Sigmoid colon (tissue), 7 donors: ENCODE measurements at places on chromosomes 2 and 18.

DNA sequence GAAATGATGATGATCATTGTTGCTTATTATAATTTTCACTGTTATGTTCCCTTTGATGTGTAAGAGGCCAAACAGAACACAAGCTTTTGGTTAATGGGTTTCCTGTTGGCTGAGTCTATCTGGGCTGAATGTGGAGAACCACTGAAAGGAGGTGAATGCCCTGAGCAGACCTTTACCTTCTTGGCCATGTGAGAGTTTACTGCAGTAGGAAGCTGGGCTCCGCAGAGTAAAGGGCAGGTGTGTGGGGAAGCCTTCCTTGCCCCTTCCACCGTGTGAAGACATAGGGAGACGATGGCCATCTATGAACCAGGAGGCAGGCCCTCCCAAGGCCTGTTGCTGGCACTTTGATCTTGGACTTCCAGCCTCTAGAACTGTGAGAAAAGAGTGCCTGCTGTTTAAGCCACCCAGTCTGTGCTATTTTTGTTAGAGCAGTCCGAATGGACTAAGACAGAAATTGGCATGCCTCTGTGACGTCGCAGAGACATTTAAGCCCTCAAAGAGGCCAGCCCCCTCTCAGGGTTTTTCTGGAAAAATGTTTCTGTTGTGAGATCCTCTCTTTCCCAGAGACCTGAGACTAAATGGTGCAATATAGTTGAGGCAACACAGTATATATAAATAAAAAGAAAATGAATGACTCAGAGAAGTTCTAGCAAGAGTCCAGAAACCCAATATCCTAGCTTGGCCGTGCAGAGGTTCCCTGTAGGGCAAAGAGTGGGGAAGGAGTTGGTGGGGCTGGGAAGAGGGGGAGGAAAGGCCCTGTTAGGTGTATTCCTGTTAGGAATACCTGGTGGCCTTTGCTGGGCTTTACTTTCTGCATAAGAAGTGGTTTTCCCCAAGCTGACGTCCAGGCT lies 121.9 kb upstream of the LGALSL start:
- peaks cover 30% of the 10 kb centered on the region for H3K4me1 ChIP-seq
- no peaks in the 10 kb centered on the region for H3K27me3 ChIP-seq
- H3K36me3 ChIP-seq, result no peaks in the 10 kb centered on the region

- peak overlapping the region; percentile 71 for H3K27ac ChIP-seq
- DNase-seq, result no peak
- H3K27me3 ChIP-seq, result no peaks in the 10 kb centered on the region
- H3K4me3 ChIP-seq, result no peak overlapping the region
- no peaks in the 10 kb centered on the region for H3K36me3 ChIP-seq
- H3K4me1 ChIP-seq, result no peaks in the 10 kb centered on the region
Measured at GRCh38 chr2:55157474-55157884, 74.6 kb downstream of the CLHC1 start.

DNA sequence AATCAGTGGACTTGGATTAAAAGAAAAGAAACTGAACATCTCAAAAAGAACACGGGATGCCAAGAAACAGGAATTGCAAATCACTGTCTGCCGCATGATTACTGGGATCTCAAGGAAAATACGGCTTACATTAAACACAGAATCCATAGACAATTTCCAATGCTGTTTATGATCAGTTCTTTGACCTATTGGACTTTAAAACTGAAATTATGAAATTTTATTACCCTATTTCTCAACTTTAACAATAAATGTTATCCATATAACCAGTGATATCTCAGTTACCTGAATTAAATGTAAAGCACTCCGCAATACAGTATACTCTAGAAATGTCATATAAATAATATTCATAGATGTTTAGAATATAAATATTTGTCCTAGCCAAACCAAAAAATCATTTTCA lies 1556.9 kb upstream of the NXPH2 start:
- H3K4me3 ChIP-seq, result no peak overlapping the region
- H3K27me3 ChIP-seq, result no peaks in the 10 kb centered on the region
- no peaks in the 10 kb centered on the region for H3K36me3 ChIP-seq
- no peak overlapping the region for H3K27ac ChIP-seq

DNA sequence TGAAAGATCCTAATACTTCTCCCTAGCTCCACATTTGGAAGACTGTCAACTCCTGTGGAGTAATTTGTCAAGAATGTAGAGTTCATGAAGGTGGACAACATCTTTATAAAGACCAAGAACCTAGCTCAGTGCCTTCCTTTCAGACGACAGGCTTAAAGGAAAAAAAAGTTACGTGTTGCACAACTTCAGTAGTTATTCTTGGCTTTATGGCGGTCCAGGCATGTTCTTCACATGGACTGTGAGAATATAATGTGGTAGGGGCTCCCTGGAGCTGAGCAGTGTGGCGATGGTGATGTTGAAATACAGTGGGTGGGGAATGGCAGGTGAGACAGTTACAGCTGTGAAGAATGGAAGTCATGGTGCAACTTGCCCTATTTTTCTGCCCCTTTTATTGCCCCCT lies 3.9 kb downstream of the TAF1B start:
- no peak overlapping the region for H3K4me3 ChIP-seq
- H3K36me3 ChIP-seq, result peaks cover 4% of the 10 kb centered on the region
- no peak for DNase-seq
- no peak overlapping the region for H3K27ac ChIP-seq
- peaks cover 13% of the 10 kb centered on the region for H3K4me1 ChIP-seq
- H3K27me3 ChIP-seq, result no peaks in the 10 kb centered on the region

DNA sequence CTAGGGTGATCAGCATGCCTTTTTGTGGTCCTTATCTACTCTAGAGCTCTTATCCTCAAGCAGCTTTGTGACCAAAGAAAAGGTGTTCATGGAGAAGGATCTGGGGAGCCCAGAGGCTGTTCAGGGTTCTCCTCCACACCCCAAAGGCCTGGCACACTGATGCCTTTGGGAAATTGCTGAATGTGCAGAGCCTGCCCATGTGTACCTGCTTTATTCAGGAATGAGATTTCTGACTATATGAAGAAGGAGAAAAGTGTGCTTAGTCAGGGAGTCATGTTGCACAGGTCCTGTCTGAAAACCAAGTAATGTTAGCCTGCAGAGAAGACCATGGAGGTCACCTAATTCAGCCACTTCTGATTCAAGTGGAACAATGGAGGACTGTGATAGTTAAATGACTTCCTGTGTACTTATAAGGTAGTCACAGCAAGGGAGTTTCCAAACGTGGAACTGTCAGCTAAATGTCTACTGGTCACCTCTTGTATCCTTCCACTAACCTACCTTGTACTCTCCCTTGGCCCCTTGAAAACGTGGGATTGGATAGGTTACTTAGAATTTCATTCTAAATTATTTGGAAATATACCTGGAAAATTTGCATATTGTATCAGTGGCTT lies 81.3 kb downstream of the LIMS1 start:
- DNase-seq, result no peak
- H3K4me1 ChIP-seq, result peaks cover 65% of the 10 kb centered on the region
- no peak overlapping the region for H3K27ac ChIP-seq

- H3K27me3 ChIP-seq, result no peaks in the 10 kb centered on the region
- no peak overlapping the region for H3K27ac ChIP-seq
- no peak for DNase-seq
- no peaks in the 10 kb centered on the region for H3K4me1 ChIP-seq
- no peaks in the 10 kb centered on the region for H3K36me3 ChIP-seq
Measured at GRCh38 chr2:213696442-213696841, 412.2 kb downstream of the SPAG16 start.
